Fibroblast of skin of left quadriceps (primary cell): ENCODE measurements at places on chromosomes 11 and 22.

- peak; percentile 15 for DNase-seq
Observed at GRCh38 chr11:84673753-84674152, 953.4 kb downstream of the DLG2 start.

DNA sequence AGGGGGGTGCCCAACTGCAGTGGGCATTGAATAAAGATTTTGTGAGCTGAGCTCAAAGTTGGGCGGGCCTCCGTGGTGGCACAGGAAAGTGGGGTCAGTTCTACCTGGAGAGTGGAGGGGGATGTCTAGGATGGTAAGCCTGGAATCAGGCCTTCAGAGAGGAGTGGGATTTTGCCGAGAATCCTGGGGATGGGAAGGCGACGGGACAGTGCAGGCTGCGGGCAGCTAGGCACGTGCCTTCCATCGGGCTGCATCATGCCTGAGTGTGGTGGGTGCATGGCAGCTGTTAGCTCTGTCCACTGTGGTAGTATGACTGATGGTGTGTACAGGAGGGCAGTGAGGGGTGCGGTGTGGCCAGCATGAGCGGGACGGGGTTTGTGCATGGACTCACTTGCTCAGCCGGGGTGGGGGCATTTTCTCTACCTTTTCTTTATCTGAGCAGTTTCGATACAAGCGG is 3.6 kb downstream of the SHANK3 start:
- DNase-seq, result no peak

- no peak for DNase-seq
Observed at GRCh38 chr11:76631566-76632308, 38.8 kb downstream of the LRRC32 start.

DNA sequence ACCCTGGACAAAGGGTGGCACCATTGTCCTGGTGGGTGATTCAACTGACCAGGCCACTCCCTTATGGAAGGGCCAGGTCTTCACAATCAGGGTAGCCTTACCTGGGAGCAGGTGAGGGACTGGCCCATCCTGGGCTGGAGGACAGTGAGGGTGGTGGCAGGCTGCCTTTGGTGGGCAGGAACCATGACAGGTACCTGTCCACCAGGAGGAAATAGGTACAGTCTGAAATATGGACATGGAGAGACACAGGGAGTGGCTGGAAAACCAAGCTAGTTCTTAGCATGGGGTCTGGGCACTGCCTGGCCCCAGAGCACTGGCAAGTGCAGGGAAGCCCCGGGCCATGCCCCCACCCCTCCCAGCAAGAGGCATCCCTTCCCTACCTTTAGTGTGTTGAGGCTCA is 113.8 kb downstream of the MED15 start:
- no peak for DNase-seq

GRCh38 chr11:91129596-91129995 is 906.7 kb upstream of the CHORDC1 start:
- peak; percentile 30 for DNase-seq

DNA sequence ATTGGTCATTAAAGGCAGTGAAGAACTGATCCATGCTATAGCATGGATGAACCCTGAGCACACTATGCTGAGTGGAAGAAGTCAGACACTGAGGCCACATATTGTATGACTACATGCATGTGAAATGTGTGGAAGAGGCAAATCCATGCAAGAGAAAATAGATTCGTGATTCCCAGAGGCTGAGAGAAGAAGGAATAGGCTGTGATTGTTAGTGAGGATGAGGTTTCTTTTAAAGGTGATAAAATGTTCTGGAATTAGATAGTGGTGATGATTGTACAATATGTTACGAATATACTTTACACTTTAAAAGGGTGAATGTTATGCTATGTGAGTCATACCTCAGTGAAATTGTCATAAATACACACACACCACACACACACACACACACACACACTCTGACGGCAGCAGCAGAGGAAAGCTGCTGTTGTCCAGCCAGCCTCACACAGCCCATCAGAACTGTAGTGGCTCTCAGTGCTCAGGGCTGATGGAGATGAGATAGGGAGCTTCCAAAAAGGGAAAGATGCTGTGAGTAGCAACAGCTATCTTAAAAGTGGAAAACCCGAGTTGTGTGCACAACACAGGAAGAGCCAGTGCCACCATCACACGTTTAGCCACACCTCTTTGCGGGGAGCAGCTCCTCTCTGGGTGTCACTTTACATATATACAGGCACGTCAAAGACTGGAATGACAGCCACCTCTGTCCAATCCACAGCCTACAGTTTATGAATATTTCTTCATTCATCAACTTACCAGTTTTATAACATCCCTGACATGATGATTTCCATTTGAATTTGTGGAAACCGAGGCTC is 153.0 kb downstream of the SPATA19 start:
- DNase-seq, result no peak

DNA sequence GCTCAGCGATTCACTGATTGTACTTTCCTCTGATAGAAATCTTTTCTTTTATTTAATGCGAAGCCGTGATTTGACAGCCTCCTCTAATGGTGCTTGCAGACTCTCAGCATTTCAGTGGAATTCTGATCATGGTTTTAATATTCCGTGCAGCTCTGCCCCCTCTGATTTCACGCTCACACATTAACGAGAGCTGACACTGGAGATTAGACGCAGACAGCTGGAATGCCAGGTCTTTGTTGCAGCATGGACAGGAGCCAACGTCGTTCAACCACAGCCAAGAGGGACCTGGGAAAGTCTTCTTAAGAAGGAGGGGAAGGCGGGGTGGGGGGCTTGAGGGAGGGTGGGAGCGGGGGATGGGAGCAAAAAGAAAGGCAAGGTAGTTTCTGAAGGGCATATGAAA is 186.4 kb downstream of the BLID start:
- DNase-seq, result peak; percentile 62

GRCh38 chr22:27719535-27720227 is 81.9 kb downstream of the MN1 start:
- no peak for DNase-seq

DNA sequence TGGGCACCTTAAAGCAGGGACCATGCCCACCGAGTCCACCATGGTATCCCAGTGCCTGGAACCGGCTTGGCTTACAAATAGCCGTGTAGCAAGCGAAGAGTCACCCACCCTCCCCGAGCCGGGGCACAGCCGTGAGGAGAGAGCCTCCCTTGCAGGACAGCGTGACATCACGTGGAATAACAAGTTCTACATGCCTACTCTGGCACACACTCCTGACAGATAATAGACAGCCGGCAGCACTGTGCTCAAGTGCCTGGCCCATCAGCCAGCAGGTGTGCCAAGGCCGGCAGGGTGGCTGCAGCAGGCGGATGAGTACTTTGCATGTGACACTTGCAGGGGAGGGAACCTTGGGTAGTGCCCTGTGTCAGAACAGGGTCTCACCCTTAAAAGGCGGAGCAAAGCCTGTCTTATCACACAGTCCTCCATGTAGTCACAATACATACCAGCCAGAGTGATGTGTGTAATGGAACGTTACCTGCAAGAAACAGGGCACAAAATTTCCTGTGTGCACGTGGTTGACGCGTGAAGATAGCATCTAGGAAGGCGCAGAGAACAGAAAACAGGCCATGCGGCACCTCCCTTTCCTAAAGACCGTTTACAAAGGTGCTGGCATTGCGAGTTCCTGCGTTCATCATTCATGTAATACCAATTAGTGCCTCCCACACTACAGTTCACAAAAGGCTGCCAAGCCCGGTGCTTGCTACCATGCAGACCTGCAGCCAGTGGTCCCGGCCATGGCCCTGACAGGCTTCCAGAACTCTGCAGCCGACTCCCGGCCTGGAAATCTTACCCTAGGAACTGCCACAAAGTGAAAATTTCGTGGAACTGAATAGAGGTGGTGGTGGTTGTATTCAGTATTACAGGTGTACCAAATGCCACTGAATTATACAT is 16.4 kb downstream of the TOM1 start:
- no peak for DNase-seq

DNA sequence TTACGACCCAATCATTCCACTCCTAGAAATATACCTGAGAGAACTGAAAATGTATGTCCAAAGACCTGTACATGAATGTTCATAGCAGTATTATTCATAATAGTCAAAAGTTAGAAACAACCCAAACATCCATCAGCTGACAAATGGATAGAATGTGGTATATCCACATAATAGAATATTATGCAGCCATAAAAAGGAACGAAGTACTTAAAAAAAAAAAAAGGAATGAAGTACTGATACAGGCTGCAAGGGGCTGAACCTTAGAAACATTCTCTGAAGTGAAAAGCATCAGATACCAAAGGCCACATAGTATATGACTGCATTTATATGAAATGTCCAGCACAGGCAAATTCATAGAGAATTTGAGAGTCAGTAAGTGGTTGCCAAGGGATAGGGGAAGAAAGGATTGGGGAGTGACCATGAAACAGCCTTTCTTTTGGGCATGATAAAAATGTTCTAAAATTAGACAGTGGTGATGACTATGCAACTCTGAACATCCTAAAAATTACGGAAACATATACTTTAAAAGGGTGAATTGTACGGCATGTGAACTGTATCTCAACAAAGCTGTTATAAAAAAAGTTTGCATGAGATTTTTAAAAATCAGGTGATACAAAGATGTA is 1.8 kb downstream of the TPST2 start:
- no peak for DNase-seq

DNA sequence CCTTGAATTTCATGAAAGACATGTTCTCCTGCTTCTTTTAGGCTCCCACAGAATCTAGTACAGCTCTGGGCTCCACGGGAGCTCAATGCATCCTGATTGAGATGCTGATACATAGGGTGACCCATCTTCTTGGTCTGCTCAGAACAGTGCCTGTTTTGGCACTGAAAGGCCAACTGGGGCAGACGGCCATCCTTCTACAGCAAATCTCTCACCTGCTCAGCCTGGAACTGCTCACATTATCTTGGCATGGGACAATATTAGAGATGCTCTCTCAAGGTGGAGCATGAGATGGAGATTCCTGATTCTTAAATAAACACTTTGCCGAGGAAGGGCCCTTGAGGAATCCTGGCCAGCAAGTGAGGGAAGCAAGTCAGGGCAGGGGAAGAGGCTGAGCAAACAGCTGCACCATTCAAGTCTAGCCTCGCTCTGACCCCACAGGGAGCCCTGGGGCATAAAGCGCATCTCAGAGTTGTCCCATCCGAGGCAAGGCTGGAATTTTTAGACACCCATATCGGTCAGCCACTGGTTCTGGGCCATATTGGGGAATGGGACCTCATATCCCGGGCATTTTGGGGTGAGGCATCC is 58.4 kb upstream of the CSNK2A3 start:
- no peak for DNase-seq

DNA sequence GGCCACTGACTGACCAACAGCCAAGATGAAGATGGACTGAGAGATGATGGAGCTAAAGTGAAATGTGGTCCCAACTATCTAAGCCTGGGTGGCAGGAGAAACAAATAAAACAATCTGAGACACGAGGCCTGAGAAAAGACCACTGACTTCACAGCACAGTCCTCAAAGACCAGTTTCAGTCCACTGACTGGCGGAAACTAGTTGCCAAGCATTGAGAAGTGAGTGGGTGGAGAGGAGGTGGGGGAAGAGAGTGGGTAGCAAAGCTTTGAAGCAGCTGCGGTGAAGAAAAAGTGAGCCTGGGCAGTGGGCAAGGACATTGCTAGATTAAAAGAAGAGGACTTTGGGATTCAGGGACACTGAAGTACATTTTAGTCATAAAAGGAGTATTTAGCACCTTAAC is 1.9 kb downstream of the MS4A1 start:
- no peak for DNase-seq

- DNase-seq, result no peak
Observed at GRCh38 chr11:64503186-64503753, 87.8 kb upstream of the SLC22A12 start.

GRCh38 chr11:61290905-61291690 is 4.0 kb downstream of the VWCE start:
- DNase-seq, result no peak

- no peak for DNase-seq
Observed at GRCh38 chr22:44291265-44291664, 21.5 kb downstream of the SHISAL1 start.

GRCh38 chr22:37608477-37609239 is at the start of gene GGA1:
Gene GGA1, plus strand, starts transcription at chr22:37608834. Its CDS starts 27 bp downstream, at chr22:37608861.
- peak; percentile 95 for DNase-seq

DNA sequence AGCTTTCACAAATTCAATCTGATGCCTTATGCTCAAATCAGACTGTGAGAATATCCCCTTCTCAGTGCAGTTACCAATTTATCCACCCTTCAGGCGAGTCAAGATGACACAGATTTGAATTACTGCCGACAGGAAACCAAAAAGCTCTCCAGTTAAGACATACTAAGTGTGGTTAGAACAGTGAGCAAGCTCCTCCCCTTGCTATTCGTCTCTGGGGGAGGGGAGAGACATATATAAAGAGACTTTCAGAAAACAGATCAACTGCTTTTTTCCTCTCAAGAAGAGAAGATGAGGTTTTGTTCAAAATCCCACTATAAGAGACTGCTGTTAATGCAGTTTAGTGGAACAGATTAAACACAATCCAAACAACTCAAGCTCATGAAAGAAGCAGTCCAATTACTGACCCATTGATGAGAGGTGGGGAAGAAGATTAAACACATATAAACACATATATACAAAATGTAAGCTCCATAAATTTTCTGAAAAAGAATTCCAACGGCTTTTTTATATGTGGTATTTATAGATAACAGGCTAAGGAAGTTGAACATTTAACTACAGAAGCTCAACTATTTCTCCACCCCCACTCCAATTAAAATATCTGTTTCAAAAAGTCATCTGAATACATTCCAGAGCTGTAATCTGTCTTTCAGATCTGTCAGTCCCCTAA is 102.7 kb downstream of the MRTFA start:
- DNase-seq, result peak; percentile 74

GRCh38 chr11:122954455-122954854 is 27.2 kb downstream of the BSX start:
- no peak for DNase-seq

DNA sequence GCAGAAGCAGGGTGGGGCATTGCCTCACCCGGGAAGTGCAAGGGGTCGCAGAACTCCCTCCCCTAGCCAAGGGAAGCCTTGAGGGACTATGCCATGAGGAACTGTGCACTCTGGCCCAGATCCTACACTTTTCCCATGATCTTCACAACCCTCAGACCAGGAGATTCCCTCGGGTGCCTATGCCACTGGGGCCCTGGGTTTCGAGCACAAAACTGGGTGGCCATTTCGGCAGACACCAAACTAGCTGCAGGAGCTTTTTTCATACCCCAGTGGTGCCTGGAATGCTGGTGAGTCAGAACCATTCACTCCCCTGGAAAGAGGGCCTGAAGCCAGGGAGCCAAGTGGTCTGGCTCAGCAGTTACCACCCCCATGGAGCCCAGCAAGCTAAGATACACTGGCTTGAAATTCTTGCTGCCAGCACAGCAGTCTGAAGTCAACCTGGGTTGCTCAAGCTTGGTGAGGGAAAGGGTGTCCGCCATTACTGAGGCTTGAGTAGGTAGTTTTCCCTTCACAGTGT is 573.7 kb upstream of the ANO3 start:
- no peak for DNase-seq

- no peak for DNase-seq
Observed at GRCh38 chr22:40251106-40251505, 73.4 kb downstream of the TNRC6B start.
